ENCODE measurements at places on chromosomes 3 and 15. TPM values are rescaled to one million over a fixed set of nuclear protein-coding genes. Genes with fewer than 3 reads are reported as not detected.

- DNase-seq, result no peak
Observed at GRCh38 chr15:91253605-91254004, 153.5 kb downstream of the SV2B start.

- peak; percentile 47 for DNase-seq
Observed at GRCh38 chr3:58994746-58995330, 55.0 kb downstream of the CFAP20DC start.

- no peak for DNase-seq
Observed at GRCh38 chr3:124147946-124148345, 156.0 kb upstream of the ROPN1 start.

DNA sequence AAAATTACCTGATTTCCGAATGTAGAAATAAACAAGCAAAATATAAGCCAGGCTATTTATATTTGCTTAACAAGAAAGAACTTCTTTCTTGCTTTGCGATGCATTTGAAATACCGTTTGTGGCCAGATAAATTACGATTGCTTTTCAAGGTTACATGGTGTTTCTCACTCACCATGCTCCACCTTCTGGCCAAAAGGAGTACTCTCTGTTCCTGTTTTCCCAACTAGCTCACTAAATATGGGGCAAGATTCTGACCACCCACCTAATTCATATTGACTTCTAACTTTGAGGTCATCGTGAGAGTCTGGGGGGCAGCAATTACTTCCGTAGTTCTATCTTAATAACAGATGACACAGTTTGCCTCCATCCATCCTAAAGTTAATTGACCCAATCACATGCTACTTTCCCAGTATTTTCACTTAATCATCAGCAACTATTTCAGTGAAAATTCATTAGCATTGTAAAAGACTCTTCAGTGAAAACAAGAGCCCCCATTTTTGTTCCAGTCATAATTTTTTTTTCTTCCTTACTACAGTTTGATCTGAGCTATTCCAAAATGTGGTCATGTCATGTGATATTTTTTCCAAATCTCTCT lies 25.9 kb downstream of the ACP3 start:
- DNase-seq, result peak; percentile 26

- DNase-seq, result no peak
Observed at GRCh38 chr15:55530861-55531313, 22.9 kb upstream of the DNAAF4 start.

DNA sequence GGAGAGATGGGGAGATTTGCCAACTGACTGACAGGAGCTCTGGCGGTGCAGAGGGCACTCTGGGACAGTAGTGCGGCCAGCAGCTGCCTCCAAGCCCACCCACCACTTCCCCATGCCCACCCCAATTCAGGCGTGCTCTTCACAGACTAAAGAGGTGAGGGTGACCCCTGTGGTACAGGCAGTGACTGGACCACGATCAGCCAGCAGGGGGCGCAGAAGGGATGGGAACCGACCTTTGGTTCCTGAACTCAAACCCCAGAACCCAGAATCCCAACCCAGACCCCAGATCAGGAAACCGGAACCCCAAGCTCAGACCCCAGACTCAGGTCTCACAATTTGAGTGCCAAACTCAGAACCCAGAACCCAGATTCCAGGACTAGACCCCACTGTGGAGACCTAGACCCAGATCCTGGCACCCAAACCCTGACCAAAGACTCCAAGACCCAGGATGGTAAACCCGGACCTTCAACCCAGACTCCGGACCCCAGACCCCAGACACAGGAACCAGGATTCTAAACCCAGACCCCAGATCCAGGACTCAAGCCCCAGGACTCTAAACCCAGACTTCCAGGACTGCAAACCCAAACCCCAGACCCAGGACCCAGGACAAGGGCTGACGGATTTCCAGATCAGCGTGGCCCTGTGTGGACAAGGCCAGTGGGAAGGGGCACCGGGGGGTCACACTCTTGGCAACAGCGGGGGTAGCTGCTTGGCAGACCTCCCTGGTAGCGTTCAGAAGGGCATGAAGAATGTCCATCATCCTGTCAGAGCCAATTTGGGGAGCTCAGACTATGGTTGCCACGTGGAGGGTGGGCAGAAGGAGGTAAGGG lies 3.7 kb upstream of the MYL3 start:
- peak; percentile 83 for DNase-seq

DNA sequence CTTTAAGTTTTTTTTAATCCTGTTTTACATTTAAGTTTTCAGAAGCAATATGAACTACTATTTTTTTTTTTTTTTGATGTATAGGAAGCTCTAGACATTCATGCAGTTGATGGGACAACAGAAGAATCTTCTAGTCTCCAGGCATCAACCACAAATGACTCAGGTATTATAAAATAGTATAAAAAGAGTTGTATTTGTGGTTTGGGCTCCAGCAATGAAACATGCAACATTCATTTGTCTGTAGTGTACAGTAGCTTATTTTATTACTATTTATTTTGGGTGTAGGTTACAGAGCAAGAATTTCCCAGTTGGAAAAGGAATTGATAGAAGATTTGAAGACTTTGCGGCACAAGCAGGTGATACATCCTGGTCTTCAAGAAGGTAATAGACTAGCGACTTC lies 38.6 kb downstream of the MGA start:
- DNase-seq, result no peak

- no peak for DNase-seq
Observed at GRCh38 chr3:185555101-185555501, 2.7 kb upstream of the LIPH start.

Gene LRRN1
- total RNA-seq, result 2.6 TPM

Gene DUSP7
- total RNA-seq, result 15.7 TPM

Gene GNB4
- total RNA-seq, result 0.60 TPM

Gene ROBO2
- not detected for total RNA-seq

Gene SLC12A8
- 2.2 TPM for total RNA-seq
